Activated T-cell treated with anti-CD3 and anti-CD28 coated beads, Interleukin-2, amount 50 U/mL, for 1 hour (primary cell): ENCODE measurements at places on chromosomes 3 and 15.

- no peak for DNase-seq
Observed at GRCh38 chr3:172279191-172279640, 169.0 kb downstream of the GHSR start.

DNA sequence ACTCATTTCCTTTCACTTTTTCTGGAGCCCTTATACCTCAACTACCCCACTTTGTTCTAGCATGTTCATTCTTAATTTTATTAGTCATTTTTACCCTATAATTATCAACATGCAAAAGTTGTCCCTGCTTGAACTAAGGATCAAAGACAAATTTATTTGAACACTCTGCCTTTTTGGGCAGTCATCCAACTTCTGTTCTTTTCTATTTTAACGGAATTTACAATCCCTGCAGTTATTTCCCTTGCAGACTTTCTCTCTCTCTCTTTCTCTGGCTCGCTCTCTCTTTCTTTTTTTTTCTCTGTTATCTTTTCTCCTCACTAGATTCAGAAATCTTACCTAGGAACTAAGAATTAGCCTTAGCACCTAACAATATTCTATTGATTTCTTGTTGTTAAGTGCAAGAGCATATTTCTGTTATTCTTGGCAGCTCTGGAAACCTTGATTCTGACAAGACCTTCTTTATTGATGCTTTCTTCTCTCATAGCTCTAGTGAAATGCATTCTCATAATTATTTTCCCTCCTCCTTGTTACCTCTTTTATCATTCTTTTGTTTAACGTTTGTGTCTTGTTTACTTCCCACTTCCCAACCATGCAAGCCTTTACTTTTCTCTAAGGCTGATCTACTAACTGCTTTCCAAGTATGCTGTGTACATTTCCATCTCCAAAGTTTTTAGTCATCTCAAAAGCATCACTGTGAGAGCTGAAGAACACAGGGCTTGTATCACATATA is 951.6 kb downstream of the DIPK2A start:
- DNase-seq = no peak

DNA sequence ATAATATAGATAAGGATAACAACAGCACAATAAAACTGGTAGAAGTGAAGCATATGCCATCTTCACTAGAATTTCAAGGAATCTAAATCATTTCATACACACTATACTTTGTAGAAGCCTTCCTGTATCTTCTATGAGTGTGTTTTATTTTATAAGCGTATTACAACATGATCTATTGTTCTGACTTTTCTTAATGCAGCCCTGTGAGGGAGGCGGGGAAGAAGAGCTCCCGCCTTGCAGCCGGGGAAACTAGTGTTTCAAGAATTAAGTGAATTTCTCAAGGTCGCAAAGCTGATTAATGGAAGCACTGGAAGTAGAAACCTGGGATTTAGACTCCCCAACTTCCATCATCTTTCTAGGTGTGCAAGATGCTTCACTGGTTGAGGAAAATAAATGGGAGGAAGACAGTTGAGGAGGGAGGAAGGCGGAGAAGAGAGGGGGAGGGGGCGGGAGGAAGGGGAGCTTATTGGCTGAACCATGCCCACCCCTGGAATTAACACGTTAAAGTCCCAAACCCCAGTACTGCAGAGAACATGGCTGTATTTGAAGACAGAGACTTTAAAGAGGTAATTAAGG is 32.9 kb downstream of the VGLL4 start:
- no peak for DNase-seq

GRCh38 chr3:136632625-136633081 is 119.5 kb downstream of the STAG1 start:
- DNase-seq = no peak

- DNase-seq = no peak
Observed at GRCh38 chr15:92990031-92990430, 89.9 kb downstream of the CHD2 start.

GRCh38 chr15:70151003-70151402 is 53.3 kb upstream of the TLE3 start:
- no peak for DNase-seq

DNA sequence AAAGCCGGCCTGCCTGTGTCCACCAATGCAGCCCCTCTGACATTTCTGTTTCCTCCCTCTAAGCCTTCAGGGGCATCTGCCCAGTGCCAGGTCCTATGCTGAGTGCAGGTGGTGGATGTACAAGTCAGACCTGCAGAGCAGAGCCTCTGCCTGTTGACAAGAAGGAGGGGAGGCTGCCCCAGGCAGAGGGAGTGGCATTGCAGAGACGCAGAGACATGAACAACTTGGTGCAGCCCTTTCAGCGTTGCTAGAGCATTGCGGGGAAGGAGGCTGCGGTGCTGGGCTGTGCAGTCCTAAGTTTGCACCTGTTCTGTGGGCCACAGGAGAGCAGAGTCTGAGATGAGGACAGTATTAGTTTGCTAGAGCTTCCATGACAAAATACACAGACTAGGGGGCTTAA is 65.2 kb downstream of the LSM3 start:
- DNase-seq = no peak

- DNase-seq = no peak
Observed at GRCh38 chr3:127461286-127461910, 129.1 kb downstream of the TPRA1 start.

- no peak for DNase-seq
Observed at GRCh38 chr3:13637311-13637891, 88.5 kb downstream of the FBLN2 start.

DNA sequence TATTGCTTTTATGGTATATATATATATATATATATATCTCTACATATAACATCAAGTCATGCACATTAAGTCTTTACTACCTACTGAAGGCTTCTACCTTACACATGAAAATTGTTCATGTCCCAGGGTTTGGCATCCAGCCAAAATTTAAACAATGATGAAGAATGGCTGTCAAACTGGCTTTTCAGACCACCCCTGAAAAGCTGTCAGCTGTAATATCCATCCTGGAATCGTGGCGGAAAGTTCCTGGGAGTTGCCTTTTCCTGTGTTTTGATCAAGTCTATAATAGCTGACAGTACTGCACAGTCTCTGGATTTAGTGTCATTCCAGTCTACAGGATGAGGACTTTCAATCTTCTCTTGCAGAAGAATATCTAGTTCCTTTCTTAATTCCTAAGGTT is 48.3 kb downstream of the DHX36 start:
- DNase-seq = no peak

DNA sequence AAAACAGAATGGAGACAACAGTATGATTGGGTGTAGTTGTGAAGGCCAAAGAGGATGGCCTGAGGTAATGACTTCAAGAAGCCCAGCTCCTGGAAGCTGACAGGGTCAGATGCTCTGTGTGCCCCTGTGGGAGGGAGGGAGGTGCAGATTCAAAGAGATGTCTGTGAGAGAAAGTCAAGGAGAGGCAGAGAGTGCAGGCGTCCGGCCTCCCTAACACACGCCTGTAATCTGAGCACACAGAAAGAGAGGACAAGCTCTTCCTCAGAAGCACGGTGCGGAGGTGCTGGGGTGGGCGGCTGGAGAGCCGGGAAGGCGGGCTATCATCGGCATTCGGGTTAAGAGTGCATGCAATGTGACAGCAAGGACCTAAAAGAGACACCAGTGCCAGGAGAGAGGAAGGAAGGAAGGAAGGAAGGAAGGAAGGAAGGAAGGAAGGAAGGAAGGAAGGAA is 238.2 kb upstream of the HES1 start:
- DNase-seq = no peak

DNA sequence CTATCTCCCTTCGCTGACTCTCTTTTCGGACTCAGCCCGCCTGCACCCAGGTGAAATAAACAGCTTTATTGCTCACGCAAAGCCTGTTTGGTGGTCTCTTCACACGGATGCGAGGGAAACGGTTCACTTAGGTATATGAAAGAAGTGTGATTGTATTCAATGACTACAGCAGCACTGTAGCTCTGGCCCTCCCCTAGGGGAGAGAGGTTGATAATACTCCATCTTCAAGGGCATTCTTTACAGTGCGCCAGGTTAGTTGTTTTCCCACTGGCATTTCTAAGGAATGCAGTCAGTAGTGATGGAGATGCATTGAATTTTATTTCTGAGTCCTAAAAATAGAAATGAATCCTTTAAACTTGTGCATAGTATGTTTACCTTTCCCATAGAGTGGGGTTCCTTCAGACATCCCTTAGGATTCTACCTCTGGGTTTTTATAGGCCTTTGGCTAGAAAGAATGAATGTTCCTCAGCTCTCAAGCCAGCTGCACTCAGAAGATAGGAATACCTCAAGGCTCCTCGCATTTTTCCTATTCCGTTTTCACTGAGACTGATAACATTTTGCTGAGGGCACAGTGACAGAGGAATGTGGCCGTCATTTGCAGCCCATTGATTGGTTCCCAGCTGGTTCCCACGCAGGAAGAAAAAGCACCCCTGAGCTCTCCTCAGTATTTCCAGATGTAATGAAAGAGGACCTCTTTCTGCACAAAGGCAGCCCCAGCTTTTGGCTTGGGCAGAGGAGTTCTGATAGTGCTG is 131.8 kb upstream of the C2CD4B start:
- DNase-seq = no peak

GRCh38 chr3:17802950-17803349 is 60.5 kb upstream of the TBC1D5 start:
- DNase-seq = no peak

DNA sequence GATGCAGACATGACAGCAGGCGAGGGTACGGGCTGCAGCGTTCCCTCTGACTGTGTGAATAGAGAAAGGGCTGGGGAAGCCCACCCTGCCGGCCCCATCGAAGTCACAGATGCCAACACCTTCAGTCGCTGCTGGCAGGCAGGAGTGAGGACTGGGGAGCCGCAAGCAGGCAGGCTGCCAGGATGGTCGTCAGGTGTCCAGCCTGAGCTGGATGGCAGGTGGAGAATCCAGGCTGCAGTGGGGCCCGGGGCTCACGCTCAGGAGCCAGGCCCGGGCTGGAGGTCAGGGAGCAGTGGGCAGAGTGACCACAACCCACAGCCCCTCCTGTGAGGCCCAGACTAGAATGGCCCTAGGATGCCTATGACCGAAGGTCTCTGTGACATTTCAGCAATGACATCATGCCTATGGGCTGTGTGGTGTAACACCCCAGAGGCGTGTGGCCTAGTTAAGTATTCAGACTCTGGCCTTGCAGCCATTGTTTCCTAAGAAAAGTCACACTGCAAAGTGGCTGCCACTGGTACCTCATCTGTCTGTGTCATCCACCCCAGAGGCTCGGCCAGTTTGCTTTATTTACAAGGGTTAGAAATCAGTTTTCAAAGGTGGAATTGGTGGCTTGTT is 15.7 kb downstream of the PRR23E start:
- no peak for DNase-seq

GRCh38 chr3:124383846-124384466 is 346.3 kb upstream of the UMPS start:
- no peak for DNase-seq

GRCh38 chr3:70849911-70850699 is 537.7 kb upstream of the MDFIC2 start:
- DNase-seq = no peak

DNA sequence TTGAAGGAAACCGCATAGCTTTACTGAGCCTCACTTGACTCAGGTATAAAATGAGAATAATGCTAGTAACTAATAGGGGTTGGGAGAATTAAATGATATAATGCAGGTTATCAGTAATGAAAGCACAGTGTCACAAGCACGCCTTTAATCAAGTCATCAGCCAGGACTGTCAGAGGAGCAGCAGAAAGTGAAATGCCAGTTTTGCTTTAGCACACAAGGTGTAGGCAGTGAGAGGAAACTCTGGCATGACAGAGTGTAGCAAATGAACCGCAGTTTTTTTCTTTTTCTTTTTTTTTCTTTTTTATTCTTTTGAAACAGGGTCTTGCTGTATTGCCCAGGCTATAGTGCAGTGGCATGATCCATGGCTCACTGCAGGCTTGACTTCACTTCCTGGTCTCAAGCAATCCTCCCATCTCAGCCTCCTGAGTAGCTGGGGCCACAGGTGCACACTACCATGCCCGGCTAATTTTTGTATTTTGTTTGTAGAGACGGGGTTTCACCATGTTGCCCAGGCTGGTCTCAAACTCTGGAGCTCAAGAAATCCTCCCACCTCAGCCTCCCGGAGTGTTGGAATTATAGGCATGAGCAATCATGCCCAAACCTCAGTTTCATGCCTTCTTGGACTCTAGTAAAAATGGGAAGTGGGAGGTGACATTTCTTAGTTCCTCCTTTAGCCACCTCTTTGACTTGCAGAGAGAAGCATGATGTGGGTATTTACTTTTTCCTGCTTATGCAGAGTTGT is 9.7 kb upstream of the SCAANT1 start:
- DNase-seq = no peak

- no peak for DNase-seq
Observed at GRCh38 chr3:101643009-101643844, 33.7 kb downstream of the ZBTB11 start.

- DNase-seq = no peak
Observed at GRCh38 chr3:134650431-134651346, at the start of gene KY. Gene KY, minus strand, starts transcription at chr3:134651022. Its CDS starts 62 bp downstream, at chr3:134650960.

DNA sequence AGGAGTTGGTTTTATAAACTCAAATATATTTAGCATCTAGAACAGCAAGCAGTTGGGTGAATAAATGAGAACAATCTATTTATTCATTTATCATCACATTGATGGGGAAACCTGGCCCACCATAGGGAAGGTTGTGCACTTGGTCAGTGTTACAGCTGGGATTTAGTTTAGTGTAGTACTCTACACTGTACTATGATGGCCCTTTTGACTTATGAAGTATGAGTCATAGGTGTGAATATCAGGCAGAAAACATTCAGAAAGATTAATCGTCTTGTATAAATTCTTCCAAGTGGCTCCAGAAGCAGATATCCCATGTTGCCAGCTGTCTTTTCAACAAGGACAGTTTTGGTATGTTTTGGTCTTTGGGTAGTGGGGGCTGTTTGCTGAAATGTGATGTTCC is 38.0 kb downstream of the BBS4 start:
- no peak for DNase-seq

GRCh38 chr15:70430069-70430468 is 332.4 kb upstream of the TLE3 start:
- no peak for DNase-seq

GRCh38 chr3:179082416-179082815 is 10.8 kb upstream of the ZMAT3 start:
- DNase-seq = no peak

- DNase-seq = no peak
Observed at GRCh38 chr15:59255680-59256336, 49.2 kb downstream of the LDHAL6B start.

DNA sequence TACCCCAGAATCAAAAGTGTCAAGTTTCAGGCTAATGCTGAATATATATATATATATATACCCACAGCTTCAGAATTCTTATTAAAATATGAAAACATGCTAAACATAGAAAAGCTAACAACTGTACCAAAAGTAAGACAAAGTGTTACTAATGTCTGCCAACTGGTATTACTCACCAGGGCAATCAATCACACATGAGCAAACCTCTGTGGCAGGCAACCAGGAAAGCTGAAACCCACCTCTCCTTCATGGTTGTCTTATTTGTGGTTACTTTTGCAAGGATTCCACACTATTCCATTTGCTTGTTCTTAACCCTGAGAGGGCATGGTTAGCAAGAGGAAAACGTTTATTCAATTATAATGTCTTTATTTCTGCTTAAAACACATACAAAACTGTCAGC is 512.3 kb upstream of the MDFIC2 start:
- no peak for DNase-seq
